ENCODE measurements at places on chromosomes 7 and 10.

DNA sequence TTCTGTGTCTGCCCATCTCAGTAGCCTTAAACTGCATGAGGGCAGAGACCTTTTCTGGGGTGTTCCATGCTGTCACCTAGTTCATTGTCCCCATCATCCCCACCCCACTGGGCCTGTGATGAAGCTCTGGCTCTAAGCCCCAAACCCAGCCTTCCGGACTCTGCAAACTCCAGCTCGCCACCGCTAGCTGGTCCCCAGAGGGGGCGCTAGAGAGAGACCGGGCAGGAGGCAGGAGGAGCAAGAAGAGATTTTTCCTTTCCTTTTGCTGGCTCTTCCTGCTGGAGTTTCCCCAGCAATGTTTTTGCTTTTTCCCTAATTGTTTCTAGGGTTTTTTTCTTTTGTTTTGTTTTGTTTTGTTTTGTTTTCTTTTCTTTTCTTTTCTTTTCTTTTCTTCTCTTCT, 234.4 kb downstream of the TEX36 start:
- DNase-seq, result peak; percentile 4

GRCh38 chr7:82202965-82203364, 240.6 kb downstream of the CACNA2D1 start:
- no peak for DNase-seq

- no peak for DNase-seq
These were observed 40.5 kb downstream of the AMZ1 start for GRCh38 chr7:2728316-2729030.

DNA sequence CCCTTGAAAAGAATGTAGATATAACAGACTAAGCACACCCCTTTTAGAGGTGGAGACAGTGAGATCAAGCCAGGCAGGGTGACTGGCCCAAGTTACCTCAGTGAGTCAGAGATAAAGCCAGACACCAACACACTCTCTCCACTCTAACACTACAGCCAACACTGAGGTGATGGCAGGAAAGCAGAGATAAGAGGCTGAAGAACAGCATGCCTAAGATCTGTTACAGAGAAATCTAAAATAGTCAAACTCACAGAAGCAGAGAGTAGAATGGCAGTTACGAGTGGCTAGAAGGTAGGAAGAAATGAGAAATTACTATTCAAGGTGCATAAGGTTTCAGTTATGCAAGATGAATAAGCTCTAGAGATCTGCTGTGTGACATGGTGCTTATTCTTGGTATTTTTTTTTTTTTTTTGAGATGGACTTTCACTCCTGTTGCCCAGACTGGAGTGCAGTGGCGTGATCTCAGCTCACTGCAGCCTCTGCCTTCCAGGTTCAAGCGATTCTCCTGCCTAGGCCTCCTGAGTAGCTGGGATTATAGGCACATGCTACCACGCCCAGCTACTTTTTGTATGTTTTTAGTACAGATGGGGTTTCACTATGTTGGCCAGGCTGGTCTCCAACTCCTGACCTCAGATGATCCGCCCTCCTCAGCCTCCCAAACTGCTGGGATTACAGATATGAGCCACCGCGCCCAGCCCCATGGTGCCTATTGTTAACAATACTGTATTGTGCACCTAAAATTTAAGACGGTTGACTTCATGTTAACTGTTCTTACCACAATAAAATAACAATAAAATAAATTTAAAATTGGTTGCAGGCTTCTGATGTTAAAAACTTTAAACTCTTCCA, 28.7 kb downstream of the ICA1 start:
- DNase-seq, result no peak

- DNase-seq, result no peak
These were observed 309.5 kb downstream of the WDR37 start for GRCh38 chr10:1365540-1366321.

GRCh38 chr10:112298581-112298980, 15.4 kb downstream of the TECTB start:
- DNase-seq, result no peak
